Stimulated activated CD4-positive, alpha-beta T cell treated with anti-CD3 and anti-CD28 coated beads, Interleukin-4, amount 100 ng/mL, for 4 hours (primary cell): ENCODE measurements at places on chromosomes 6 and 20.

DNA sequence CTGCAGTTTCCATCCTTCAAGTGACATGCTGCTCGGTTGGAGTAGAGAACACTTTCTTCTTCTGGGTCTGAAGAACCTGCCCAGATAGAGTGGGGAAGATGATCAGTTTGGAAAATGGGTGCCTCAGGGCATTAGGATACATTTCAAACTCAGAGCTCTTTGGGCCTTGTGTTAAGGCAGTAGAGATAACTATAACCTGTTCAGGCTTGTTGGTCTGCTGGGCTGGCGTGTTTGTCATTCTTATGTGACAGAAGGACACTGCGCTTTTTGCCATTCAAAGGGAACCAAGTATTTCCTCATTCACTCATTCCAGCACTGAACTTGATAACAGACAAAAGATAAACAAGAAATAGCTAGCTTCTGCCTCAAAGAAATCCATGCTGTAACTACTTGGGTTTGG lies 3.8 kb downstream of the TOMM34 start:
- no peak for DNase-seq

DNA sequence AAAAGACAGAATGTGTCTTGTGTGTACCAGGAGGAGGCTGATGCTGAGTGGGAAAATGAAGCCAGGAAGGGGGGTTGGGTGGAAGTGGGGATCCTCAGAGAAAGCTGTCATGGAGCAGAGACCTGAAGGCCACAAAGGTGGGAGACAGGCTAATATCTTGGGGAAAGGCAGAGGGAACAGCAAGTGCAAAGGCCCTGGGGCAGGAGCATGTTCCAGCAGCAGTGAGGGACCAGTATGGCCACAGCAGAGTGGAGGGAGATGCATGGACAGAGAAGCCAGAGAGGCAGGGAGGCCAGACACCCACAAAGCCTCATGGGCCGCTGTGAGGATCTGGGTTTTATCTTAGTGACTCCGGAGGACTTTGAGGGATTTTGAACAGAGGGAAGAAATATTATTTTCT lies 254.2 kb upstream of the SULF2 start:
- no peak for DNase-seq

DNA sequence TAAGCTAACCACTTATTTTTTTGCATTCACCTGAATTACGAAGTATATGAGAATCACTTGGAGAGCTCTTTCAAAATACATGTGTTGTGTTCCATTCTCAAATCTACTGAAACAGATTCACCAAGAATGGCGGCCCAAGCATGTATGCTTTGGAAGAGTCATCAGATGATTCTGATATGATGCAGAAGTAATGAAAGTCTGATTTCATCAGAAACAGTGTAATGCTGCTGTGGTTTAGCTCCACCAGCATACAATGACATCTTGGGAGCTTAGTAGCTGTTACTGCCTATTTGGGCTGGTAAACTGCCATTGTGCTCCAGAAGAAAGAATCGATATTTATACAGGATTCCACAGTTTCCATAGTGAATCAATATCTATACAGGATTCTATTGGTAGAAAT lies 52.9 kb downstream of the UBR2 start:
- DNase-seq: no peak

DNA sequence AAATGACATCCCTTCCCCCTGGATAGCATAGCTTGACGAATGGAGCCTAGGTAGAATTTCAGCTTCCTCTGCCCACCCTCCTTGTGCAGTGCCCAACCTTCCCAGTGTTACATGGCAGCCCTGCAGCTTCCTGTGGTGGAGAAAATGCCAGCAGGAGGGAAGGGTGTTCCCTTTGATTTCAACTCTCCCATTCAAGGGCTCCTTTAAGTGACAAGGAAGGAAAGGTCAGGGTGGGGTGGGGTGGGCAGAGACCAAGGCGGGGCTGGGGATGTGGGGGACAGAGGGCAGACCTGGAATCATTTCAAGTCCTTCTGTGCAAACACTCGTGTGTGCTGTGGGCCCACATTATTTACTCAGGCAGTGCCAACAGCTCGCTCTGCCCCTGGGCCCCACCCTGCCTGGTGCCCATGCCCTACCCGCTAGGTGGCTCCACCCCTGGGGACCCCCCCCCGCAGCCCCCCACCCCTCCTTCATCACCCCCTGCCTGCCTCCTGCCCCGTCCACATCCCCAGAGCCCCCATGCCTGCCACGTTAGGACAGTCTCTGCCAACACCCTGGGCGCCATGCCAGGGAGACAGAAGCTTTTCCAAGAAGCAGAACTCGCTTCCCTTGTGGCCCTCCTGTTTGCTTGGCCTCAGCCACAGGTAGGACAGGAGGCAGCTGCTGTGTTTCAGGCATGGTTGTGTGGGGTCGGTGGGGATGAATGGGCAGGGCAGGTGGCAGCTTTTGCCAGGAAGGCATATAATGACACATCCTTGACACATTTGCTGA lies 9.4 kb downstream of the SPDEF start:
- no peak for DNase-seq
